ENCODE measurements at places on chromosomes 7 and 10.

DNA sequence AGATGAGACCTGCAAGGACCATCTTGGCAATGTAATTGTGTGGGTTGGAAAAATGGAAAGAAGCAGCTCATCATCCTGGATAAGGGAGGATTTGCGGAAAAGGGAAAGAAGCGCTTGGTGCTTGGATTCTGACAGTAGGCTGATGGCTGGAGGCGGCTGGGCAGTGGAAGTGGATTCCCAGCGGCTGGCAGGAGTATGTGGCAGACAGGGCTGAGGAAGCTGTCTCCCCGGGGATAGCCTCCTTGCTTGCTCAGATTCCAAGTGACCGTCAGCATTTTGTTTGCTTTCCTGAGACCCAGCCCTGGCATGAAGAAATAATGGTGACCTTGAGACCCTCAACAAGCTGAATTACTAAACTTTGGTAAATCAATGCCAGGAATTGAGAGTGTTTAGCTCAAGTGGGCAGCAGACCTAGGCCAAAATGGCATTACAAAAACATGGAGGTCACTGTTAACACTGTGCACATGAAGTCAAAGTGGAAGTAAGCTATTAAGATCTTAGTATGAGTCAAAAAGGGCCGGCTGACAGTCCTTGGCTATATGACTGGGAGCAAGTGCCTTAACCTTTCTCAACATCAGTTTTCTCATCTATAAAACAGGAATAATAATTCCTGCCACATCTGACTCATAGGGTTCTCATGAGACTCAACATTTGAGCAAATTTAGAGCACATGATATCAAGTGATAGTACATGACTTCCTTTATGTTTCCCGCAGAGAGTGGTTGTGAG, 21.3 kb downstream of the SLC25A28 start:
- no peak for DNase-seq

DNA sequence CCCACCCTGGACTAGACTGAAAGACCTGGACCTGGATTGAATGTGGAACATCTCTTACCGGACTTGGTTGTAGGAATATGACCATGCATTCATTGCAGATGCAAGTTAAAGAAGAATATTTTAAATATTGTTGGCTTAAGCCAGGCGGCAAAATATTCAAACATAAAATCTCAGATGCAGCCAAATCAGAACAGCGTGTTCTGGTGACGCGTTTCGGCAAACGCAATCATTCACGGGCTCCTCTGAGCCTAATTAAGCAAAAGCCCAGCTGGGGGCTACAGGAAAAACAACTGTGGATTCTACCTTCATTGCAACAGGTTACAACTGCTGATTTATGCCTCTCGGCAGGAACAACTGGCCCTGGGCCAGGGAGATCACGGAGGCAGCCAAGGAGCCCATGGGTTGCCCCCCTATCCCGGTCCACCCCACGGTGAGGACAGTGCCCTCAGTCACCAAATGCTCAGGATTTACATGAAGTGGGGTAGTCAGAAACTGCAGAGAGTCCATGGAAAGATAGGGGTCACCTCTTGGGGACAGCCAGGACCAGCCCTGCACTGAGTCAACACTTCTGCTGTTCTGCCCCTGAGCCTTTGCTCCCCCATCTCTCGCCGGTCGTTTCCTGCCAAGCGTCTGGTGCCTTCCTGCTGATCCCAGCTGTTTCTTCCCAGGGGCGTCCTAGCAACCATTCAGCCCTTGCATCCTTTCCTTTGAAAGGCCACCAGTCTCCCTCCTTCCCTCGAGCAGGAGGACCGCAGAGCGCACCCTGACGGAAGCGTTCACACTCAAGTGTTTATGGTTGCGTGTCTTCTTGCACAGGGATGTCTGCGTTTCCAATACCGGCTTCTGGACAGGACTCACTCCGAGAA, 64.4 kb upstream of the SFMBT2 start:
- DNase-seq = no peak

DNA sequence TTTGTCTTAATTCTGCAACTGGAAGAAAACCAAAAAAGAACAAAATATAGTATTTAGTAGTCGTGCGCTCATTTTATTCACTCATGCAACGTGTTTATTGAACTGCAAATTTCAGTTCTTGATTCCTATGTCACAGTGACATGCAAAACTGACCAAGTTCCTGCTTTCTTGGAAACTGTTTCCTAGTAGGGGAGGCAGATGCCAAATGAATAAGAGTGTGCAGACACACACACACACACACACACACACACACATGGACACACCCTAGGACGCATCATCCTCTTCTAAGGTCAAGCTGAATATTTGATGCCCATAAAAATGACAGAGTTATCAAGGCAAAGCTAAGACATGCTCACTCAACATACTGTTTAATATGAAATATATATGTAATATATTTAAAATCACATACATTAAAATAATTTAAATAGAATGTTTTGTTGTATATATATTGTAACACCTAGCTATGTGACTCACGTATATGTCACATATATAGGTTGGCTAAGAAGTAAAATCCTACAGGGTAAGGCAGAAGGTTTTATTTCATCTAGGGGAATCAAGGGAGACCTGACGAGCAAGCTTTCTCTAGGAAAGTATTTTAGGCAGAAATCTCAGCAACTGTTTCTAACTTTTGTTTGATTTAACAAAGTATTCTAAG, 79.6 kb downstream of the SVIL start:
- no peak for DNase-seq

GRCh38 chr10:7478727-7479457, 68.1 kb upstream of the SFMBT2 start:
- no peak for DNase-seq

DNA sequence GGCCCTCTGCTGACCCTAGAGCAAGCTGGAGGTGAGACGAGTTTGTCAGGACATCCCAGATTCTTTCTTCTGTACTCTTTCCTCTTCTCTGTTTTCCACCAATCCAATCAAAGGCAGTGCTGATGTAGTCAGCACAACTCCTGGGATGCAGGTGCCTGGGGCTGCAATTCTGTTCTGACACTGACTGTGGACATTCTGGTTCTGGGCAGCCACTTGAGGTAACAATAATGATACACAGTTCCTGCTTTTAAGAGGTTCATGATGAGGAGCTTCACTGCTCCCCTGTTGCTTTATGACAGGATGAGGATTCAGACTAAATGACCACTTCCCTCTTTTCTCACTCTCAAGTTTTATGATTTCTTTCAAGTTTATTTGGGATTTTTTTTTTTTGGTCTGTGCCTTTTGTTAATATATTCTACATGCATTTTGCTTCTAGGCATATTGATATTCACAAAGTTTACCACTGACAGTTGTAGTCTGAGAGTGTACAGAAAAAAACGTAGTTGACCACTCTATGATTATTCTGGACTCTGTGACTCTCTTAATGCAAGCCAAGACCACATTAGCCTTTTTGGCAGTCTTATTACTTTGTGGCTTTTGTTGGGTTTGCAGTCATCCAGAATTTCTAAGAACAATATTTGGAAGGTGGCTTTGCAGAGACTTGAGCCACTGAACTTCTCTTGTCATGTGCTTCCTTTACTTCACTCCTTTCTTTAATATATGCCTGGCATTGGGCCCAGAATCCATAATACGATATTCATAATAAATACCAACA, 247.6 kb downstream of the AUTS2 start:
- no peak for DNase-seq

DNA sequence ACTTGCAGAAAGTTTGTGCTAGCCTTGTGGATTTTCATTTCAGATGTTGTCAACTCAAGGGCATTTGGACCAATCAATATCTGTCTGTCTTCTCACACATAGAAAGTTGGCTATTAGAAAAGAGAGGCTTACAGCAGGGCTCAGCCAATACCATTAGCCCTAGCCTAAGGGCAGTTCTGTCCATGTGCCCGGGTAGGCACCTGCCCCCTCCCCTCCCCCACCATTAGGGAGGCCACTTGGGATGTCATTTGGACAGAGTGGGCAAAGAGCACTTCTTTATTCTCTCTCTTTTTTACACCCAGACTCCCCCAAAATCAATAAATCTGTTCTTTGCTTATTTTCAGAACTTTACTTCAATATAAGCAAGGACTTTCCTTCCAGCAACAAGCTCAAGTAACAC, 188.5 kb upstream of the MKI67 start:
- no peak for DNase-seq

DNA sequence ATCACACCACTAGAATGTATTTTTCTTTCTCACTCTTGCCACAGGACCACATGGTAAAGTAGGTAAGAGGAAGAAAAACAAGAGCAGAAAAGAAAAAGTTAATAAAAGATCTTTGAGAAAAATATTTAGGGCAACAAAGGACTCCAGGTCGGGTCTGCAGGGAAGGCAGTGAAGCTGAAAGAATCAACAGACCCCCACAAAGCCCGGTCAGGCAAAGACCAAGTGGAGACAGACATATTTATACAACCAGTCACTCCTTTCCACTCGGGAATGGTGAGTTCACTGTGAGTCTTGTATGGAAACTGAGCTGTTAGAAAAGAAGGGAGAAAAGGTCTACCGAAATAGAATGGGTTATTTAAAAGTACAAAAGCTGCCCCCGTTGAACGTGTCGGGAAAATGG, 28.0 kb downstream of the RSU1 start:
- no peak for DNase-seq

DNA sequence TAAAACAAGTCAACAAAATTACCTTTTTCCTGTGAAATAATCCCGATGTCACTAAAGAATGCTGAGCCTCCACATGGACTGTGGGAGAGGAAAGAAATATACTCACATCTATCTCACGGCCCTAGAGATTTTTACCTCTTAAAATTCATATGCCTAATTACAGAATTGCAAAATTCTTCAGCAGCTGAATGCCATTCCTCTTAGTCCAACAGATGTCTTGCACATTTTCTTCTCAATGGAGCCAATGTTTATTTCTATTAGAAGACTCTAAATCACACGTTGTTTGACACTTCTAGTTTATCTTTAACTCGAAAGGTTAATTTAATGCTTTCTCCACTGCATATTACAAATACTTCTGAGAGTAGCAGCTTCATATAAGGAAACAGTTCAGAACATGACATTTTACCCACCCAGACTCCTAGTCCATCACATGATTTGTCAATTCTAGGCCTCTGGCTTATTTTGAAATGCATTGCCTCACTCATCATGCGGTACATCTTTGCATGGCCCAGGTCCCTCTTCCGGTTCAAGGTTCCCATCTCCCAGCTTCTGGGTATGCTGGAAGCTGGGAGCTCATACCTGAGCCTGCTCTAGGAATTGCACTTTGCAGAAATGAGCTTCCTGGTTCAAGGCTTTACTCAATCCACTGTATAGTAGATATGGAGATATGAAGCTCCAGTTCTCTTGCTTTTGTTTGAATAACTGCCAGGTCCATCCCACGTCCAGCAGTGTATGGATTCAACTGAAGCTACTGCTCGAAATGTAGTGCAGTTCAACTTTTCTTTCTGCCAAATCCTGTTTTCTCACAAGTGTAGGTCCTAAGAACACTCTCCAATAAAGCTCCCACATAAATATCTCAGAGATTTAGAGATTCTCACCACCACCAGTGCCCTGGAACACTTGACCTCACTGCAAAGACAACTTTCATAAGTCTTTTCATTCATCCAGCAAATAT, 306.2 kb downstream of the GPR37 start:
- DNase-seq = peak; percentile 73

DNA sequence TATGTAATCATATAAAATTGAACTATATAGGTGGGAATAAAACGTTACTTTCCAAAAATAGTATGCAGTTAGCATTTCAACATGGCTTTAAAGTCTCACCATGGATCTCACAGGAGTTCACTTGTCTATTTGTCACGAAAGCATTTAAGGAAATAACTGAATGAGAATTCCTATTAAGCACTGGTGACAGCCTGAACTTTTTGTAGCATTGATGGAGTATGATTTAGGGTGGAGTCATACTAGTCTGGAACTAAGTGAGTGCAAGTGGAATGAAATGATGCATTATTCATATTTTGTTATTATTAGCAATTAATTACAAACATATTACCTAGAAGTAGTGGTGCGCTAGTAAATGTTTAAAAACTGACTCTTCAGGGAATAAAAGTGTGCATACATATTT, 26.0 kb upstream of the HIBADH start:
- no peak for DNase-seq

DNA sequence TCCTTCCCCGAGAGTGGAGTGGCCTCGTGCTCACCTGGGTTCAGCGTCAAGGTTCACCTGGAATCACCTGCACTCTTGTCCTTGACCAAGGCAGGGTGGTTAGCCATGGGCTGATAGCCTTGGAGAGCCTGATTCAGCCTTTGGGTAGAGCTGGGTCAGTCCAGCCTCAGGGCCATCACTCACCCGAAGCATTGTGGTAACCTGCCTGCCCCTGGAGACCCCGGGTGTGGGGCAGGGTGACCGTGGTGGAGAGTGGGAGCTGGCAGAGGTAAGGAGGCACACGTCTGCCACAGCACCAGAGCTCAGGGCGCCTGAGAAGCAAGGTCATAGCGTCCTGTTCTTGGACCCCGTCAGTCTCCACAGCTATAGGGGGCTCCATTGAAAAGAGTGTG, 27.8 kb upstream of the WDFY4 start:
- DNase-seq = no peak

DNA sequence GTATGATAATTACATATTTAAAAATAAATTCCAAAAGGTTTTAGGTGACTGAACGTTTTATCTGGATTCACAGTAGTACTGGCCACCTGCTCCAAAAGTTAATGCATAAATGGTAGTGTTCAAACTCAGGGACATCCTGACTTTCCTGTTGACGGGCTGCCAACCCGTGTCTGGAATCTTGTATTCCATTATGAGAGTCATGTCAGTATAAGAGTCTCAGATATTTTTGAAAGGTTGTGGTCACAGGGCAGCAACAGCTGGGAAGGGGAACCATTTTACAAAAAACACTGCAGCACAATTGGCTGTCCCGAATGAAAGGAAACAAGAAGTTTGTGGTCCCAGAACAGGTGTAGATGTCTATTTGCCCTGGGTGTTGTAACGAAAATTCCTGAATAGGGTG, 2.8 kb downstream of the TDRD1 start:
- no peak for DNase-seq

DNA sequence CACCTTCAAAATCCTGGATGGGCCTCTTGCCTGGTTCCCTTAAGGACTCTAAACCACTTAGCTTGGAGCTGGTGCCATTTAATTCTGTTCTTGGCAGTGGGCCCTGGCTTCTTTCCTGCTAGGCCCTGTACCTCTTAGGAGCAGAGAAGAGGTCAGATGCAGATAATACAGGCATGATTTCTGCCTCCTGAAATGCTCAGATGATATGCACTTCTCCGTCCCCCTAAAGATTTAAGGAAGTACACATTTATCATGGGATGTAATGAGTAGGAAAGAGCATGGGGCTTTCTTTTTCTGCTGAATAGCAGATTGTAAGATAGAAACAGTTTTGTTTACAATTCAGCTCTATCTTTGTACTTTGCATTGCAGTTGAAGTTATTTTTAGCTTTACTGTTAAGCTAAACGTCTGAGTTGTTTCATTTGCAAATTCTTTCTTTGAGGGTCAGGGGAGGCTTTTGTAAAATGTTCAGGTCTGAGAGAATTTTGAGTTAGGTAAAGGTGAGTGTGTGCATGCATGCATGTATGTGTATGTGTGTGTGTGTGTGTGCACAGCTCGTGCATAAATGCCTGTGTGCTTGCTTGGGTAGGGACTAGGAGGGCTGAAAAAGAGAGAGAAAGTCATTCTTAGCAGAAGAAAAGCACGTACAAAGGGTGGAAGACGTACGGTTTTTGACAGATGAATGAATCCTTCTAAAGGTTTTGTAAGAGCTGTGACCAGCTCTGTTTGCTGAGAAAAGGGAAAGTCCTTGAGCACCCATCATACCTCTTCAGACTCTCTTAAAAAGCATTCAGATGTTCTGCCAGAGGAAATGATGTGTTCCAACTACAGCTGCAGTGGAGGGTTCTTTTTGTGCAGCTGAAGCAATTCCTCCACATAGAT, 364.2 kb downstream of the AUTS2 start:
- DNase-seq = no peak

- DNase-seq = no peak
These were observed 116.3 kb downstream of the PAXIP1 start for GRCh38 chr7:154886591-154886990.

GRCh38 chr10:29836396-29836795, 201.6 kb upstream of the SVIL start:
- no peak for DNase-seq

Measured in kidney epithelial cell (primary cell).